Activated CD4-positive, CD25-positive, alpha-beta regulatory T cell (primary cell): ENCODE measurements at places on chromosomes 4 and X.

GRCh38 chrX:151680805-151681204 lies 14.5 kb upstream of the PRRG3 start:
- peak; percentile 10 for DNase-seq

- no peak for DNase-seq
These were observed 9.6 kb upstream of the SGMS2 start for GRCh38 chr4:107815158-107815557.

- no peak for DNase-seq
These were observed 239.7 kb downstream of the CFAP47 start for GRCh38 chrX:36159254-36159653.

- no peak for DNase-seq
These were observed 34.1 kb downstream of the SLITRK4 start for GRCh38 chrX:143601809-143602208.

DNA sequence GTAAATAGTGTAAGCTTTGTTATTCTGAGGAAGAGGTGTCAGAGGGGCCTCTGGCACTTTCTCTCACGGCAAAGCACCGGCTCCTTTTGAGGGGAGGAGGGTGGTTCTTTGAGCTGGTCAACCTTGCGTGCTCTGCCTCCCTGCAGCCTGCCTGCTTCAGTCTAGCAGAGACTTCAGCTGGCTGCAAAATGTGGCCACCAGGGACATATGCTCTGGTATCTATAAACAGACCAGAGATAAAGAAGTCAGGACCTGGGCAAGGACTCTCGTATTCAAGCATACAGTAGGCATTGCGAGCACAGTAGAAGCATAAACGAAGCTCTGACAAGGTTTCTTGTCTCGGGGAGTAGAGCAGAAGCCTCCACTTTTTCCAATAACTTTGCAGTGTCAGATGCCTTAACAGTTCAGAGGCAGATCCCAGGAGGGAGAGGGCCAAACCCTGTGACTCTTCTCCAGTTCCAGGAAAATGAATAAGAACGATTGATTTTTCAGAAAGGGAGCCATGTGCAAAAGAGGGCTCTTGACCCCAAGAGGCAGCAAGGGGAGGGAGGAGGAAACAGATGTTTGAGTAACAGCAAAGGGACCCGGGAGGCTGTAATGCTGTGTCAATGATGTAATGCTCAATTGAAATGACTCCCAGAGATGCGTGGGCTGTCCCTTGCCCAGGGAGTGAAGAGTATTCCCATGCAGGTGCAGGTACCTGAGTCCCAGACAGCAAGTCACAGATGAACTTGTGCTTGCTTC lies 57.9 kb upstream of the TEX13D start:
- DNase-seq = no peak

GRCh38 chr4:89077761-89078160 lies 20.8 kb upstream of the FAM13A start:
- no peak for DNase-seq
